Naive thymus-derived CD8-positive, alpha-beta T cell (primary cell): ENCODE measurements at places on chromosomes 2 and 18. TPM values are rescaled to one million over a fixed set of nuclear protein-coding genes. Genes with fewer than 3 reads are reported as not detected.

- DNase-seq = no peak
- H3K36me3 ChIP-seq = no peaks in the 10 kb centered on the region
- no peak overlapping the region for H3K27ac ChIP-seq
Measured at GRCh38 chr2:146661473-146662096, 1183.2 kb upstream of the ACVR2A start.

The LYPD1 gene
- not detected for total RNA-seq

- DNase-seq = no peak
- H3K4me1 ChIP-seq = no peaks in the 10 kb centered on the region
- H3K36me3 ChIP-seq = no peaks in the 10 kb centered on the region
- H3K27me3 ChIP-seq = no peaks in the 10 kb centered on the region
Measured at GRCh38 chr18:61203151-61203550, 130.1 kb upstream of the CDH20 start.

DNA sequence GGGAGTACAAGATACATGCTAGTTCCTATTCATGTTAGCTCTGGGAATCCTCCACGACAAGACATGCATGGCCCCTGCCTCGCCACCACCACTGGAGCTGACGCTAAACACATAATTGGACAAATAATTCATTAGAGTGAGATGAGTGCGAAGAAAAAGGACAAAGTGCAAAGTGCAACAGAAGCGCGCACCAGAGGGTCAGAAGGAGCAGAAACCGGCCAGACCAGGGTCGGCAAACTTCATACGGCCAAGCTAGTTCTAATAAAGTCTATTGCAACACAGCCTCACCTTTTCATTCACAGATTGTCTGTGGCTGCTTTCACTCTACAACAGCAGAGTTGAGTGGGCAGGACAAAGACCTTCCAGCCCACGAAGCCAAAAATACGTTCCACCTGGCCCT is 266.1 kb upstream of the KLHL29 start:
- no peaks in the 10 kb centered on the region for H3K36me3 ChIP-seq
- no peak overlapping the region for H3K4me3 ChIP-seq
- DNase-seq = no peak
- peaks cover 4% of the 10 kb centered on the region for H3K27me3 ChIP-seq
- no peaks in the 10 kb centered on the region for H3K4me1 ChIP-seq

GRCh38 chr2:101007415-101008345 is 5.6 kb downstream of the RPL31 start:
- H3K27me3 ChIP-seq = no peaks in the 10 kb centered on the region
- no peak overlapping the region for H3K4me3 ChIP-seq
- DNase-seq = no peak
- H3K36me3 ChIP-seq = peaks cover 3% of the 10 kb centered on the region

DNA sequence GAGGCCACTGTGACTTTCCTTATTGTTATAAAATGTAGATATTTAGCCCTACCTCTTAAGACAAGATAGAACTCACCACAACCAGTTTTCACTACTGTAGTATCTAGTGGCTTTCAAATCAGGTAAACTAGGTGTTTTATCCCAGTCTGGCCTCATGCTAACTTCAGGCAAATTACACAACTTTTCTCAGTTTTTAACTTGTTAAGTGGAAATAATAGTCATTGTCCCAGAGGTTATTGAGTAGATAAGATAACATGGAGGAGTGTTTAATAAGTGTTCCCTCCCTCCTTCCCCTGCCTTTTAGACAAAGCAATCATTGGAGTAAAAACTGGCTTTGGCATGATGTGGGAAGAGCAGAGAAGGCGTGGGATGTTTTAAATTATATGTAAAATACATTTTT is 27.3 kb downstream of the ANXA4 start:
- no peak overlapping the region for H3K4me3 ChIP-seq
- no peak overlapping the region for H3K27ac ChIP-seq
- H3K4me1 ChIP-seq = peaks cover 11% of the 10 kb centered on the region
- H3K36me3 ChIP-seq = no peaks in the 10 kb centered on the region
- H3K27me3 ChIP-seq = no peaks in the 10 kb centered on the region

GRCh38 chr2:127415593-127416505 is 2.4 kb upstream of the PROC start:
- peaks cover 17% of the 10 kb centered on the region for H3K4me1 ChIP-seq
- peak overlapping the region; percentile 71 for H3K27ac ChIP-seq
- no peaks in the 10 kb centered on the region for H3K27me3 ChIP-seq
- peak; percentile 82 for DNase-seq
- peak overlapping the region; percentile 84 for H3K4me3 ChIP-seq

DNA sequence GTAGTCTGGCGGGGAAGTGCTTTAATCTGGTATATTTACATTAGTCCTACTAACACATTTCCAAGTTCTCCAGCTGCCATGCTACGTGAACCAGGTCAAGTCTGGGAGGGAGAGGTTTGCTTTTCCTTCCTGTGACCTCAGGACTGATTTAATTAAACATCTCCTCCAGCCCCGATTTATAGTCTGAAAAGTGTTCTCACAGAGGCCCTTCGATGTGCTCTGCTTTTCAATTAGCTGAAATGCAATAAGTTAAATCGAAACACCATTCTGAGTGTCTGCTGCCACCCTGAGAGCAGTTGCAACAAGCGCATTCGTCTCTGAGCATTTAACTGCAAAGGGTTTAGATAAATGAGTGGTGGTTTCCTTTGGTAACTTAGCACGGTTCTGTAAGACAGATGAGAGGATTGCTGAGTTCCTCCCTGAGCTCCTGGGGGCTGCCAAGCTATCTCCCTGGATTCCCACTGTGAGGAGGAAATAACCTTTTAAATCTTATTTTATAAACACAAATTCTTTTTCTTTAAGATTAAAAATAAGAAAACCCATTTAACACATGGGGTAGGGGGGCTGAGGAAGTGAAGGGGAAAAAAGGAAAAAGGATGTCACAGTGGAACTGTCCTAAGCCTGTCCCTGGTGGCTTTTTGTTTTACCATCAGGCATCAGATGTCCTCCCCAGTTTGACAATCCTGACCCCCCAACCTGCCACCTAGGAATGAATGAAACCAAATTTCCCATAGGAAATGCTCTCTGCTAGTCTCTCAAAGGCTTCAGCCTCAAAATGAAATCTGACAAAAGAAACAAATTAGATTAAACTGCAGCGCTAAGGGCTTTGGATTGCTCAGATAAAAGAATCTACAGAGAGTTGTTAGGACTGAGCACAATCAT is 56.5 kb upstream of the CREB1 start:
- DNase-seq = peak; percentile 33
- no peak overlapping the region for H3K4me3 ChIP-seq
- no peaks in the 10 kb centered on the region for H3K36me3 ChIP-seq

The CAB39 gene
- total RNA-seq = 95.5 TPM
